ENCODE measurements at places on chromosomes 5 and 9.

DNA sequence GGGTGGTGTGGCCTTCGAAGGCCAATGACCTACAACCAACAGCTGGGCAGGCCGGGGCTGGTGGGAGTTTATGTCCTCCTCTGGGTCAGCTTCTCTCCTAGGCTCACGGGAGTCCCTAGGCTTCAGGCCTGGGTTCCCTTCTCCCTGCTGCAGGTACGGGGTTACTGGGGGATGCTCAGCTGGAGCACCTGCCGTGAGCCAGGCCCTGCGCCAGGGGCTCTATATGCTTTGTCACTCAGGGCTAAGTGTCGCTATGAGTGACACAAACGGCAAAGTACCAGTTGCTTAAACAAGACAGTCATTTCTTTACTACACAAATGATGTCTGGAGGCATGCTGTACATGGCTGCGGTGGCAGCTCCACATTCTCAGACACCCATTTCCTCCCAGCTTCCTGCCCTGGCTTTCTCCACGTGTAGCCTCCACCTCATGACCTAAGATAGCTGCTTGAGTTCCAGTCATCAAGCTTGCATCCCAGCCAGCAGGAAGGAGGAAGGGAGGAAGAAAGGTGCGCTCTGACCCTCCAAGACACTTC, 22.5 kb upstream of the NINJ1 start:
- DNase-seq, result no peak

- no peak for DNase-seq
These were observed 212.5 kb downstream of the RAB3C start for GRCh38 chr5:58795327-58795726.

- DNase-seq, result peak; percentile 30
These were observed 315 bp downstream of the UBQLN1 start for GRCh38 chr9:83707518-83707767.

GRCh38 chr9:126347093-126347492, 20.5 kb downstream of the MVB12B start:
- DNase-seq, result no peak

DNA sequence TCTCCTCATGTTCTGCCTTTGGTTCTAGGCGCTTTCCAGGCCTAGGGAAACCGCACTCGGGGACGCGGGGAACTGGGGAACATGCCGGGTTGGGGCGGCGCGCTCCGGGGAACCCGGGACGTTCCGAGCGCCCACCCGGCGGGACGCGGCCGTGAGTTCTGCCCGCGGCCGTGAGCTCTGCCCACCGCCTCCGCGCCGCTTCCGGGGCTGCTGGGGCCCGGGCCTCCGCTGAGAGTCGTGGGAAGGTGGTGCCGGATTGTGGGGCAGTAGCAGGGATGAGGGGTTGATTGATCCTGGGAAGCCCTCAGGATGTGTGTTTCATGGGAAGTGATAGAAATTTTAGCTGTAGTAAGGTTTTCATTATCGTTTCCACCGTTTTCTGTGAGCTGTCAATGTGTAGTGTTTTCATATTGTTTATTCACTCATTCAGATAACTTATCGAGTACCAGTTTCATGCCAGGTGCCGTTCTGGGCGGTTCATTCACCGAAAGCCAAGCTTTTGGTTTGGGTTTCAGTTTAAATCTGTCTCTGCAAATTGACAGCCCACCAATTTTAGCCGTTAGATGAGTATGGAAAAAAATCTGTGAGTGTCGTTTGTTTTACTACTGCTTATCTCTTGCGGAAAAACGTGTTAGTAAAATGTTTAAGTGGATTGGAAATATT, 657 bp downstream of the MTRR start:
- no peak for DNase-seq

GRCh38 chr5:139806726-139807646, 11.4 kb downstream of the PSD2 start:
- no peak for DNase-seq

- DNase-seq, result no peak
These were observed 22.8 kb upstream of the RGMB start for GRCh38 chr5:98750693-98751092.

DNA sequence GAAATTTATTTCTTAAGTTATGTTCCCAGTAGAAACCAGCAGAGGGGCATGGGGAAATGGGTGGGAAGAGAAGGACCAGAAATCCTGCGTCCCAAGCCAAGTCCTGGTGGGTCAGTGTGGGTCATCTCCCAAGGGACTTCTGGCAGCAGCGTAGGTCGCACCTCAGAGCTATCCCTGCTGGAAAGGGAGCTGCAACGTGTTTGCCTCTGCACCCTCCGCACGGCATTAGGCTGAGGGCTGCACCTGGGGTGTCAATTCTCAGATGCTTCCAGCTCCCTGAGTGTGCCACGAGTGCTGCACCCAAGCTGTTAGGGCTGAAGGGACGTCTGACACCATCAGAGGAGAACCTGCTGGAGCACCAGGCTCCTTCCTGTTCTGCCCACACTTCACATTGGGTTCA, 182.8 kb downstream of the CACNA1B start:
- no peak for DNase-seq

- DNase-seq, result no peak
These were observed 161.5 kb downstream of the FBN2 start for GRCh38 chr5:128376577-128376976.

GRCh38 chr5:106331415-106331814, 1339.3 kb downstream of the EFNA5 start:
- no peak for DNase-seq

- DNase-seq, result no peak
These were observed 85.6 kb upstream of the ALDH1B1 start for GRCh38 chr9:38306899-38307298.

DNA sequence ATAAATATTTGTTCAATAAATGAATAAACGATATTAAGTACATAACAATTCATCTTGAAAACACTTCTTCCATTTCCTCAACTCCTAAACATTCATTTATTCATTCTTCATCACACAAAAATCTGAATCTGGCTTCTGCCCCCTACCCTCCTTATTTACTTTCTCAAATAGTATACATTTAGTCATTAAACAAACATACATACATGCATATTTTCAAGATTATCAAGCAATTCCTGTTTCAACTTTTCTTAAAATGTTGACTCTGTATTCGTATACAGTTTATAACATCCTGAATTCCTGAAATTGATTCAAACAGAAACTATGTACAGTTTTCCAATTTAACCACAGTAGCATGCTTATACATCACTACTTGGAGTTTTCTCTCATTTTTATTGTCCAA, 129.0 kb downstream of the MUSK start:
- DNase-seq, result no peak

DNA sequence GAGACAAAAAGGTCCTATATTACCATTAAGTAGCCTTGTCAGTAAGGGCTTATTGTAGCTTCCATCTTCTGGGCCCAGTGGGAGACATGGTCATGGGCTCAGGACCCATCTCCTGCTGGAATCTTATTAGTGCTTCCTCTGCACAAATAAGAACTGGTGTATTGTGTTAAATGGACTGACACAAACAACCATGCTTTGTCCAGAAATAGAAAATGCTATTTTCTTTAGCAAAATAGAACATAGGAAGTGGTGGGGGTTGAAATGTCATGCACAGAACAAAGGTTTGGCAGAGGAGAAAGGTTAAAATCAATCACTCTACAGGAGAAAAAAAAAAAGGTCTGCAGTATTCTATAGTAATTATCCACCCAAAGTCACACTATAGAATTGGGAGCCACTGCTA, 252.2 kb downstream of the ELAVL2 start:
- DNase-seq, result no peak
